ENCODE measurements at places on chromosomes 12 and 14.
A peak's percentile ranks its signal among the peaks of the same experiment; 100 is the strongest.

- DNase-seq: peak; percentile 8
Measured at GRCh38 chr12:19869413-19869812, 430.1 kb downstream of the AEBP2 start.

GRCh38 chr12:52258335-52258901 is 16.0 kb upstream of the KRT86 start:
- DNase-seq: no peak

DNA sequence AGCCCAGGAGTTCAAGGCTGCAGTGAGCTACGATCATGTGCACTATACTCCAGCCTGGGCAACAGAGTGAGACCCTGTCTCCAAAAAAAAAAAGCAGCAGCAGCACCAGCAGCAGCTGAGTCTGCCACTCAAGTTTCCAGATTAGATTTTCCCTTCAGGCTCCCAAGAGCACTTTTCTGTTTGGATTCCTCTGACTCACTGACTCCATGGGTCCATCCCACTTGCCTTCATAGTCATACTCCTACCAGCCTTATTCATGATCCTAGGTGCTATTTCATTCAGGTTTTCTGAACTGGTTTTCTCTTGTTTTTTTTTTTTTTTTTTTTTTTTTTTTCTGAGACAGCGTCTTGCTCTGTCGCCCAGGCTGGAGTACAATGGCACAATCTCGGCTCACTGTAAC is 6.8 kb upstream of the TWF1 start:
- no peak for DNase-seq

DNA sequence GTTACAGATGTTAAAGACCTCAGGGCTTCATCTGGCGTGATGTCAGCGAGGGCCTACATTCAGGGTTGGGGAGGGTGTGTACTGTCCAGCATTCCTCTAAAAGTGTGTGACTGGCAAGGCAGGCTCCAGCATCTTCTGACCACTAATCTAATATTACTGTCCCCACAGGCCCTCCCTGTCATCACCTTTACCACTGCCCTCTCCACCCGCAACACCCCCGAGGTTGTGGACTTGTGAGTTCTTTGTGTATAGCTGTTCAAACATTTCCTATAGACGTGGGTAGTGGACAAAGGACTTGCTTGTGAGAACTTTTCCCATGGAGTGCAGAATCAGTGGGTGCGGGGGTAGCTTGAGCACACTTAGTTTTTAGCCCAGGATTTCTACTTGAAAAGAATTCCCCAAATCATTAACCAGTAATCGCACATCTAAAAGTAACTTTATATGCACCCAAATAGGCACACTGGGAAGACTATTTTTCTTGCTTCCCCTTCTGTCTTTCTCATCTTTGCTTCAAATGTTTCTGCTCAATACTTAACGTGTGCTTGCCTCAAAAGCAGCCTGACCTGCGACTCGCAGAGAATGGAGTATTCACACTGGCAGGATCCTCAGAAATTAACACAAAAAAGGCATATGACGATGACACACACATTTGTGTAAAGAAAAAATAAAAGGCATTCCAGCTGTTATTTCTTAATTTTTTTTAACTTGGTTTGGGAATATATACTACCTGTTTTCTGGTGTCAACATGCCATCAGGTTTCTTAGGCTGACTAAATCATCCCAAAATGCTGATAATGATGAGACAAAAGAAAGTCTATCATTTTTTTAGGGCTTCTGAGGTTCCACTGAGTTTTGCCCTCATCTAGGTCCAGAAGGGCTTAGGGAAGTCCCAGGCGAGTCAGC is 158.4 kb upstream of the HIF1A start:
- no peak for DNase-seq

DNA sequence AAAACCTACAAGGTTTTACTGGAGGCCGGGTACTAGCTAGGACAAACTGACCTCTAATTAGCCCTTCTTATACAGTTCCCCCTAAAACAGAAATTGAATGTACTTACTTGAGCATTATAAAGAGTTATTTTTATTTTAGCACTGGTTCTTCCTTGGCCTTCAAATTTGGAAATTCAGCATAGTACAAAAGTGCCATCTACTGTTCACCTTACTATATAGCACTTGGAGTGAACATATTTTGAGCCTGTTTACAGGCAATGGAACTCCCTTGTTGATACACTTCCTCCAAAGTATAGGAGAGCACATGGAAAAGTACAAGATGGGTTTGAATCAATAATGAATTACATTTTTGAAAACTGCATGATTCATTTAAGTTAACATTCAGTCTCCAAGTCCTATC is 3.9 kb upstream of the POC1B start:
- no peak for DNase-seq

DNA sequence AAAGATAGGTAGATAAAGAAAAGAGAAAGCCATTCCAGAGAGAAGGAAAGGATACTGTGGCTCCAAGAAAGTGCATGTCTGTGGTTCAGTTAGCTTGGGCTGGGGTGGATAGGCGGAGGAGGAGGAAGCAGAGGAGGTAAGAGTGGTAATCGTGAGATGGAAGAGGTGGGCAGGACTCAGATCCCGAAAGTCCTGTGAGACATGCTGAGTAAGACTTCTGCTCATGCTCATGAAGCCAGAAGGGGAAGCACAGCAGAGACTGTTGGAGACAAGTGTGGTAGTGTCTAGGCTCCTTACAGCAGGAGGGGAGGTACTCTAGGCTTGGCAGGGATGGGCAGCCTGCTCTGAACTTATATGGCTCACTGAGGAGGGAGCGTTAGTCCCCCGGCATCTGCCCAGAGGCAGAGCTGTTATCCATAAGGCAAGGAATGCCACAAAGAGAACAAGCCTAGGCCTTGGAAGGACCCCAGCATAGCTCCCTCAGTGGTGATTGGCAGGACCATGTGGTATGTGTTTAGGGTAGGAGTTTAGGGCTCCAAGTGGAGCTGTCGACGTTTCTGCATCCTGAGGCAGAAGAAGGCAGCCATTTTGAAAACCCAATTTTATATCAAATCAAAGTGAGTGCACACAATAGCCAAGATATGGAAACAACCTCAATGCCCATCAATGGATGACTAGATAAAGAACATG is 135.3 kb downstream of the SMOC1 start:
- no peak for DNase-seq

DNA sequence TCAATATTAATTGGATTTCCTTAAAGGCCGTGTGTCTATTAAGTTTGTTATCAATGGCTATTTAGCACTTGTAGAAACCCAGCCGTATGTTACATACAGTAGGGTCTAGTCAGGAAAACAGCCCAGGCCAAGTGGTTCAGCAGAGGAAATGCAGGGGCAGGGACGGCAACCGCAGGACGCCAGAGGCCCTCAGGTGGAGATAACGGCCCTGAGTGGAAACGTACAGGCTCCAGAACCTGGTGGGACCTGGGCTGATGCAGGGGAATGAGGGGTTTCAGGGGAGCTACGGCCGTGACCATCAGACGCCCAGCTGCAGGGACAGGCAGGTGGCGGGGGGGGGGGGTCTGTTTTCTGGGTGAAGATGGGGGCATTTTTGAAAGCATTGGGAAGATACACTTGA is 3.7 kb upstream of the ANKLE2 start:
- DNase-seq: no peak

DNA sequence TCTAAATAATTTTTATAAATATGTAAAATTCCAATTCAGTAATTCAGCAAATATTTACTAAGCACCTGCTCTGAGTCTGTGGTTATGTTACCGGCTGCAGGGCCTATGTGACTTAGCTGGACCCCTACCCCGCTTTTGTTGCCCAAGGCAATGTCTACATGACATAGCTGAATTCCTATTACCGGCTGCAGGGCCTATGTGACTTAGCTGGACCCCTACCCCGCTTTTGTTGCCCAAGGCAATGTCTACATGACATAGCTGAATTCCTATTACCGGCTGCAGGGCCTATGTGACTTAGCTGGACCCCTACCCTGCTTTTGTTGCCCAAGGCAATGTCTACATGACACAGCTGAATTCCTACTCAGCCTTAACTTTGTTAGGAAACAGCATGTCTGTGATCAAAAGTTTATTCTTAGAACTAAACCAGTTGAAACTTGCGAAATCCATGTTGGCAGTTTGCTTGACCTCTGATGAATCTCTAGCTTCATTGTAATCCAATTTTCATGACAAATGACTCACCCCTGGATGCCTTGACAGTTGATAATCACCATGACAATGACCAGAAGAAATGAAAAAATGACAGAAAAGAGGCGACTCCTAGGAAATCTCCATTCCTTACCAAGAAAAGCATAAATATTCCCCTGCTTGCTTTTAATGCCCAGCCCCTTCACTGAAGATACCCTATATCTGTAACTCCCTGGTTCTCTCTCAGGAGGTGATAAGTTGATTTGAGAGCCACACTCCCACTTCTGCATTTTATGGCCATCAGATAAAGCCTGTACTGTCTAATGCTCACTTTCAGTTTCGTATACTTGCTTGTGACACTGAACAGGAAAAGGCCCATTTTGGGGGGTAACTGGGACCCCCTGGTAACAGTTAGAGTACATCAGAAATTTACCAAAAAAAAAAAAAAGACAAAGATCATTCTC is 148.4 kb upstream of the SYT10 start:
- DNase-seq: no peak

DNA sequence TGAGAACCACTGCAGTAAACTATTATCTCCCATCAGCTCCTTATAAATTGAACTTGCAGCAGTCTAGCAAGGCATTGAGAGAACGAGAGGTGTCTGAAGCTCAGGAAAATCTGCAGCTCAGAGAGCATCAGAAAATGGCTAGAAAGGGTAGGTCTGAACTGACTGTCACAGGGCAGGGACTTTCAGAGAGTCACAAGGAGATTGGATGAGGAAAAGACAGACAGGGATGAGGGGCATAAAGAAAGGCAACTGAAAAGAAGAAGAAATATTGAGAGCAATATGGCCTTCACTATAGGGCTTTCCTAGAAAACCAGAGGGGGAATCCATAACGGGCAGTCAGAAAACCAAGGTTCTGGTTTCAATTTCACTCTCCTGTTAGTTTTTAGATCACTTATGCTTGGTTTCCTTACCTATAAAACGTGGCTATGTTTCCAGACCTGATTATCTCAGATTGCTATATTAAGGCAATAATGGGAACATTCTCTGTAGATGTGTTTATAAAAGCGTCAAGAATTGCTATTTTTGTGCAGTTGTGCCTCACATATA is 40.9 kb downstream of the PDE6H start:
- DNase-seq: no peak

- peak; percentile 86 for DNase-seq
Measured at GRCh38 chr14:58298477-58299400, at the start of gene ARID4A. Gene ARID4A, plus strand, starts transcription at chr14:58298555. Its CDS starts 1,300 bp downstream, at chr14:58299855.

DNA sequence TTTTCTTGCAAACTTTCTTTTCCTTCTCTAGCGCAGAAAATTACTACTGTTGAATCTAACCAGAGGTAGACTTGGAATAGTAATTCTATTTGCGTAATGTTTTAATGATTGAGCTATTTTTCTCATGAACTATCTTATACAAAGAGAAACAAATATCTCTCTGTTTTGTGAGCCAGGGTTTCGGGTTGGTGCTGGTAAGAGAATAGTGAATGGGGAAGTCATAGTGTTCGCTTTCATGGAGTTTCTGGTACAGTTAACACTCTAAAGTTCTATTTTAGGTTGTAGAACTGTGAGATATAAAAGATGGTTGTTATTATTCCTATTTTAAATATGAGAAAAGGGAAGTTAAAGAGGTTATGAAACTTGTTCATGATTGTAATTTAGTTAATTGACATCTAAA is 6.6 kb downstream of the CLEC1B start:
- no peak for DNase-seq

GRCh38 chr12:128825835-128826234 is 2.1 kb upstream of the SLC15A4 start:
- DNase-seq: no peak

- no peak for DNase-seq
Measured at GRCh38 chr14:68941820-68942219, 37.3 kb downstream of the ACTN1 start.

GRCh38 chr12:120734210-120734609 is 8.6 kb downstream of the ACADS start:
- DNase-seq: no peak

- no peak for DNase-seq
Measured at GRCh38 chr12:75257510-75257909, 47.9 kb upstream of the KCNC2 start.

DNA sequence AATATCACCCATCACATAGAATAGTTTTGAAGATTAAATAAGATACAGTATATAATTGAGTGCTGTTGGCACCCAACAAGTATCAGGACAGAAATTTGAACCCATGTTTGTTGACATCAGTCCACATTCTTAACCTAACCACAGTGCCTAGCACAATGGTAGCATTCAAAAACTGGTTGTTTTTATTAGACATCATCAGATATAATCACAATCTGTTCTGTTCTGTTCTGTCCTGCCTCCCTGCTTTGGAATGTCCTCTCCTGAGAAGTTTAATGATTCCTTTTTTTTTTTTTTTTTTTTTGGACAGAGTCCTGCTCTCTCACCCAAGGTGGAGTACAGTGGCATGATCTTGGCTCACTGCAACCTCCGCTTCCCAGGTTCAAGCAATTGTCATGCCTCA is 476.6 kb downstream of the RMST start:
- DNase-seq: no peak

GRCh38 chr14:92729634-92730358 is 18.6 kb downstream of the LGMN start:
- DNase-seq: peak; percentile 27

DNA sequence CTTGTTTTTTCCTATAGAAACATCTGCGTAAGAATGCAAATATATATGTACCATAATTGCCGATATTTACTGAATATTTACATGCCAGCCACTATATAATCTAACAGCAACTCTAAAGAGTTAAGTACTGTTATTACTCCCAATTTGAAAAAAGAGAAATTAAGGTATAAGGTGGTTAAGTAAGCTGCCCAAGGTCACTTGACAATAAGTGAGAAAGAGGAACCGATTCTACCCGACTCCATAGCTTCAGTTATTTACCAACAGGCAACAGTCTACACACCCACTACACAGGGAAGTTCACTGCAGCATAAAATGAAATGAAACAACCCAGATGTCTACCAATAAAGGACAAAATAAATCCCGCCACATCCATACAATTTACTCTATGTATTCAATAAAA is 1.1 kb downstream of the MIS18BP1 start:
- no peak for DNase-seq

GRCh38 chr12:84648425-84648824 is 264.2 kb downstream of the SLC6A15 start:
- no peak for DNase-seq

DNA sequence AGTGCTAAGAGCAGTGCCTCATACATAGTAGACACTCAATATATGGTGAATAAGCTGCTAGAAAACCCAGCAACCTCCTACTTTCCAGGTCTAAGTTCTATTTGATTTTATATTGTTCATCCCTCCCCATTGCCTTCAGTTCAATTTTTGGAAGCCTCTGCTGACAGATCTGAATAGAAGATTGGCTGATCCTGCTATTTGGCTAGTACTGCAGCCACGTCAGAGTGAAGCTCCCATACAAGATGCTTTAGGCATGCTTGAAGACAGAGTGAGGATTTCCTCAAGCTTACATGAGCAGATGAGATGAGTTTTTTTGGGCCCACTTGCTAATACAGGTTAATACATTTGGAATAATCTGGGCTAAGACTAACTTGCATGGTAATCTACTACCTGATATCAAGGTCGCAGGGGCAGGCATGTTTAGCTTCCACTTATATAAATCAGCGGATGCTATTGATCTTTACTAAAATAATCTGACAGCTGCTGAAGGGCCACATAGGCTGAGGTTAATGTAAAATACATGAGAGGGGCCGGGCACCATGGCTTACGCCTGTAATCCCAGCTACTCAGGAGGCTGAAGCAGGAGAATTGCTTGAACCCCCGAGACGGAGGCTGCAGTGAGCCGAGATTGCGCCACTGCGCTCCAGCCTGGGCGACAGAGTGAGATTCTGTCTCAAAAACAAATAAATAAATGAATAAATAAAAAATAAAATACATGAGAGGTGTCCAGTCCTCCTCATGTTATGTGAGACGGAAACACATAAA is 15.9 kb upstream of the AEBP2 start:
- no peak for DNase-seq
